ENCODE measurements at places on chromosomes 1 and 21.

DNA sequence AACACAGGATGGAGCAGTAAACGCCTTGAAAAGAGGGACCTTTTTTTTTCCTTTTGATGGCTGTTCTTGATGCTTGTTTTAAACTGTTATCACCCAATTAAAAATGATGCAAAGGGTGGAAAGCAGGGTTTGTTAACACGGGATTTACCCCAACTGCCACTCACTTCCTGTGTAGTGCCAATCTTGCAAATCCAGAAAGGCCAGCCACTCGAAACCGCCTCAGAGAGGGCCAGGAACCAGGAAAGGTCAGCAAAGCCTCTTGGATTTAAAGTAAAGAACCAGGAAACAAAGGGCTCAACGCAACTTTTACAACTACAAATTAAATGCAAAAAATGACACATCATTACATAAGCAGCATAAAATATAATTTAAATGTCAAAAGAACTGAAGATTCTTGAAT is 347.4 kb downstream of the PDE4B start:
- DNase-seq = no peak

GRCh38 chr1:1677718-1678580 is 14.6 kb downstream of the SLC35E2B start:
- DNase-seq = no peak

DNA sequence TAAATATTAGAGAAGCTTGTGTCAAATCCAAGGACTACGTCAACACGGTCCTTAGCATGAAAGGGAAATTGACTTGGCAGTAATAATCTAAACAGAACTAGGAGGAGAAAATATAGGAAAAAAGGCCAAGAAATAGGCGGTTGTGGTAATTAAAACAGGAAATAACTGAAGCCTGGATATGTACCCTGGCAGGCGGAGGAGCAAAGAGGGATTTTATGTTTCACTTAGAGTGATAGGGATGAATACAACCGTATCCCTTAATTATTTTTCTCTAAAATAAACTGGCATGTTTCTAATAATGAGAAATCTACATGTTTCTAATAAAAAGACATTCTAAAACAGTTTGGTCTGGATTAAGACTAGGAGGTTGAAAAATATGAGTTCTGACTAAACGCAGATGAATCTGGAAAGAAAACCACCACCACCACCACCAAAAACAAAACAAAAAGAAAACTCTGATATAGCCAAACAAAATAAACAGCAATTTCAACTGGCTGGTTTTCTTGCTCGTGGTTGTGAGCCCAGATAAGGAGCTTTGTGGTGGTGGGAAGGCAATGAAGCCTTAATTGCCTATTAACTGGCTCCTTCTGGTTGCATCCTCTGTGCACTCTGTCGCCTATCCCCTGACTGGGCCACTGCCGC is 334.2 kb upstream of the SNX7 start:
- DNase-seq = peak; percentile 69

DNA sequence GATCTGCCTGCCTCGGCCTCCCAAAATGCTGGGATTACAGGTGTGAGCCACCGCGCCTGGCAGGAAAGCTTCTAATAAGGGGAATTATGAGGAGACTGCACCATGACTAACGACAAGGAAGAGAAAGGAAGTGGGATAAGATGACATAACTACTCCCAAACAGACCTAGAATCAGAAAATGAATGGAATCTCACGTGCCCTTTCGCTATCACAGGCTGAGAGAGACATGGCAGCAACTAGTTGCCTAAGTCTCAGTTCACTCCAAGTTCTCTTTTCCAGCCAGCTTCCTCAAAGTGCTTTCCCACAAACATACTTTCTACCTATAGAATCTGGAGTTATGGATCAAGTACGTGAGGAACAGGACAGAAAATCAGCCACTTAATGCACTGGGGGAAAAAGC is 2.0 kb downstream of the PI4KB start:
- no peak for DNase-seq

DNA sequence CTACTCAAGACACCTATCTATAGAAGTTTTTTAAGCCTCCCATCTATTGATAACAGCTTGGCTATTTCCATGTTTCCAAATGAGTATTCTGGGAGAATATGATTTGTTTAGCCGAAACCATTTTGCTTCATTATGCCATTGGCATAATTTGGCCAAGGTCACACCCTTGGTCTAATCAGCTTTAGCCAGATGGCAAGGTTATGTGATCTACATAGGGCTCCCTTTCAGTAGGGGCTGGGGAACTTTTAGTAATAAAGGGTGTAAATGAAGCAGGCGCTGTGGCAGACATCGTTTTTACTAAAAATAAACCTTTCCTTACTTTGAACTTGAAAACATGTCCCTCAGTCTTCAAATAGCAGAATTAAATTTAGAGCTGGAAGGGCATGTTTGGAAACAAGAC is 3.0 kb upstream of the PDC start:
- DNase-seq = no peak

GRCh38 chr1:93817819-93818569 is 61.0 kb downstream of the DNTTIP2 start:
- no peak for DNase-seq

DNA sequence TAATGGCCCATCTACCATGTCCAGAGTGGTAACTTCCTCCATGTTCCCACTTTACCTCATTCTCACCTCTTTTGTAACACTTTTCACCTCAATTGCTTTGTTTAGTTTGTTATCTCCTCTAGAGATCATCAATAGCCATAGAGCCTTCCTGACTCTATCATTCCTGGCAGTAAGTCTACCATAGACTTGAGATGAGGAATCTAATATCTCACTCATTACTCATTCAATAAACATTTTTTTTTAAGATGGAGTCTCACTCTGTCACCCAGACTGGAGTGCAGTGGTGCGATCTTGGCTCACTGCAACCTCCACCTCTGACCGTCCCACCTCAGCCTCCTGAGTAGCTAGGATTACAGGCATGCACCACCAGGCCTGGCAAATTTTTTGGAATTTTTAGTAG is 7.1 kb downstream of the NMNAT2 start:
- no peak for DNase-seq

GRCh38 chr1:108063703-108064102 is 98.7 kb upstream of the VAV3 start:
- no peak for DNase-seq

GRCh38 chr1:68811806-68812205 is 314.9 kb upstream of the DEPDC1 start:
- no peak for DNase-seq

- no peak for DNase-seq
Observed at GRCh38 chr1:91078859-91079258, 57.0 kb upstream of the ZNF644 start.

- no peak for DNase-seq
Observed at GRCh38 chr1:8352886-8353785, 35.2 kb downstream of the SLC45A1 start.

DNA sequence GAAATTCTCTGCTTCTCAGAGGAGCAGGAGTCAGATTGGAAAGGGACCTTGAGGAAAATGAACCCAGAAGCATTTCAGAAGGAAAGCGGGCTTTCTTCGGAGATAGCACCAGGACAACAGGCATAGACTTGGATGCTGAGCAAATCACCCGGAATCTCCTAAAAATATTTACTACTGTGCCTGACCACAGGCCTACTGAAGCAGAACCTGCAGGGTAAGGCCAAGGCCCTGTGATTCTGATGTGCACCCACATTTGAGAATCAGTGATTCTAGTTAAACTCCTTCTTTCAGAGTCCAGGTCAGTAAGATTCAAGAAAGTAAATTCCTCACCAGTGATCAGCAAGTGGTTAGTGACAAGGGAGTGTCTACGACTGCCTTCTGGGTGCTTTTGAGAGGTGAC is 307.3 kb upstream of the DUSP10 start:
- no peak for DNase-seq

DNA sequence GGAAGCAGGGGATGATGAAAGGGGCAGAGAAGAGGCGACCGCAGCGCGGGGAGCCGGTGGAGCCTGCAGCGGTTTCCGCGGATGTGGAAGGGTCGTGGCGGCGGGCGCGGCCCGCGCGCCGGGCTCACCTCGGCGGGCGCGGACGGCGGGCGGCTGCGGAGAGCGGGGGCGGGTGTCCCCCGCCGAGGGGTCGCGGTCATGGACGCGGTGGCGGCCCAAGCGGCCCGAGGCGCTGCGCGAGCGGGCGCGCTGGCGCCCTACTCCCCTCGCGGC is 572 bp downstream of the LPGAT1 start:
- DNase-seq = no peak

- DNase-seq = no peak
Observed at GRCh38 chr1:228652116-228652515, 83.2 kb upstream of the RHOU start.

DNA sequence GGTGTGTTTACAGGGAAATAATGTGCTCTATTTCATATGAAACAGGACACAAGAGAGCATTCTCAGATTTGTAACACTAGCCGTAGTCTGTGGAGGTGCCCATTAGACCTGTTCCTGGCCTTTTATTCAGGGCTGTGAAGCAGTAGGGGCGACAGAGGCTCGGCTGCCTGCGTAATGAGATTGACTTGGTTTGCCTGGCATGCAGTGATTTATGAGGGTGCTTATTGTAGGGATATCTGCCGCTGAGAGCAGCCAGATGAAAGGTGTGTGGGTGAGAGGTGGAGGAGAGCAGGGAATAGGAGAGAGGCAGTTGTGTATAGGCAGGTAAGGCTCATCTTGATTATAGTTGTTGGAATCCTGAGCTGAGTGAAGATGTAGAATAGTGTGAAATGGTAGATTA is 51.3 kb downstream of the DNAJC6 start:
- no peak for DNase-seq

GRCh38 chr1:233113009-233113879 is 162.8 kb downstream of the NTPCR start:
- peak; percentile 100 for DNase-seq

DNA sequence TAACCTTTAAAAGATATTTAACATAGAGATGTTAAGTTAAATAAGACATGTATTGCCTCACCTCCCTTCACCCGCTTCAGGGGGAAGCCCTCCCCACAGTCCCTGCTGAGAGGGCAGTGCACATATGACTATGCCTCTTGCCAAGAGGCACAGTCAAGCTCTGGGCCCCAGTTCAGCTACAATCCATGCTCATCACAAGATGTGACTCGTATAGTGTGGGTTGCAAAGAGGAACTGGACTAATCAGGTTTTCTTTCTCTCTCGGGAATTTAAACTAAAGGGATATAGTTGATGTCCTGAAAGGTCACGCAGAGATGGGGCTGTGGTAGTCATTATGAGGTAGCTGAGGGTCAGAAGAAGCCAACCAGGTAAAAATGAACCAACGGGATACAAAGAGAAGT is 35.6 kb downstream of the LYST start:
- DNase-seq = peak; percentile 57

GRCh38 chr1:235925016-235925415 is 58.3 kb upstream of the LYST start:
- DNase-seq = no peak

- no peak for DNase-seq
Observed at GRCh38 chr1:2862814-2863647, 61.5 kb upstream of the TTC34 start.

DNA sequence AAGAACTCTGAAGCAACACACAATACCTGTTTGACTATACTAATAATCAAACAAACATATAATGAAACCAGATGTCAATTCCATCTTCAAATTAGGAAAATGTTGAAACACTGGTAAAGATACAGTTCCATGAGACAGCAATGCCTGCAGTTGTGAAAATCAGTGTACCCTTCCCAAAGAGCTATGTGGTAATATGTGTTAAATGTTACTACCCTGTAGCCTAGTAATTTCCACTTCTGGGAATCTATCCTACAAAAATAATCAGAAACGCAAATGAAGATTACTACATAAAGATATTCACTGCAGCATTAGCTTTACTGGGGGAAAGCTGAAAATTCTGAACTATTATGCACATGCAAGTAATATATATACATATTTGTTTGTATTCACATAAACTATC is 16.9 kb downstream of the GLIS1 start:
- peak; percentile 39 for DNase-seq

DNA sequence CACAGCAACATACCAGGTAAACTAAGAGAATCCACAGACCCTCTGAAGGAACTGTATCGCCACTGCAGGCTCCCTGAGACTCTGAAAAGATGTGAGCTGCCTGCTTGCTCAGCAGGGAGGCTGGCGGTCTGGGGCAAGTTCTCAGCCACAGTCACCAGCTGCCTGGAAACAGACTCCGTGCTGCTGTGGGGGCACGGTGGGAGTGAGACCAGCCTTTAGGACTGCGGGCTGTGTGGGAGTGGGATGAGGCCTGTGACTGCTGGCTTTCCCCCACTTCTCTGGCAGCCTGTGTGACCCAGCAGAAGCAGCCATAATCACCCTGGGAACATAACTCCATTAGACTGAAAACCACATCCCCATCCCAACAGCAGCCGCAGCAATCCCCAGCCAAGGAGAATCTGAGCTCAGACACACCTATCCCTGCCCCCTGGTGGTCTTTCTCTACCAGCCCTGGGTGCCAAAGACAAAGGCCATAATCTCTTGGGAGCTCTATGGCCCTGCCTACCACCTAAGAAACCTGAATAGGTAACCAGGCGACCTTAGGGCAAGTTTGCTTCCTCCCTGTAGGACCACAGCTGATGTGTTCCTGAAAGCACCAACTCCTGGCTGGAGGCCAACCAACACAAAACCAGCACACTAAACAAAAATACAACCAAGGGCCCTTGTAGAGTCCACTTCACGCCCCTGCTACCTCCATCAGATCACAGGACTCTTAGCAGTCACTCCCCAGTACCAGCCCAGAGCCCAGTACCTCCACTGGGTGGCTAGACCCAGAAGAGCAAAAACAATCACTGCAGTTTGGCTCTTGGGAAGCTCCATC is 151.5 kb downstream of the SMYD3 start:
- DNase-seq = no peak

- peak; percentile 58 for DNase-seq
Observed at GRCh38 chr1:114756949-114757454, 782 bp downstream of the CSDE1 start.

DNA sequence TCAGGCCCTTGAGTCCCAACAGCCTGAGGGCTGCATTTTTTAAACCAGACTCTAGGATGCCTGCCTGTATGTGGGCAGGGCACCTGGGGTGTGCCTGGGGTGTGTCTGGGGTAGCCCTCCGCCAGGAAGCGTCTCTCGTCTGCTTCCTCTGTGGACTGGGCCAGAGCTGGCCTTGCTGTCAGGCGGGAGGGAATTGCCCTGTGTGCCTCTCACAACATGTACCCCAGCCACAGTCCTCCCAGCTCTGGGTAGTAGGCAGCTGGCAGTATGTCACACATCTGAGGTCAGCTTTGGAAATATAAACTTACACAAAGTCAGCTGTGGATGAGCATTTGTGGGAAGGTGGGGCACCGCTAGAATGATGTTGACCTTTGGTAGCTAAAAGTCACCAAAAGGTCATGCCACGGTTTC is 13.0 kb downstream of the TRAF5 start:
- no peak for DNase-seq

- DNase-seq = no peak
Observed at GRCh38 chr1:72235062-72235461, 47.3 kb downstream of the NEGR1 start.

DNA sequence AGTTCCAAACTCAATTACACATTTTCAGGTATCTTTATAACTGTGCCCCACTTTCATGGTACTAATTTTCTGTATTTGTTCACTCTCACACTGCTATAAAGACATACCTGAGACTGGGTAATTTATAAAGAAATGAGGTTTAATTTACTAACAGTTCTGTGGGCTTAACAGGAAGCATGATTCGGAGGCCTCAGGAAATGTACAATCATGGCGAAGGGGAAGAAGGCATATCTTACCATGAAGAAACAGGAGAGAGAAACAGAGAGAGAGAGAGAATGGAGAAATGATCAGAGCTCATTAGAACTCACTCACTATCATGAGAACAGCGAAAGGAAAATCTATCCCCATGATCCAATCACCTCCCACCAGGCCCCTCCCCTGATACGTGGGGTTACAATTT is 874.1 kb upstream of the B3GALT2 start:
- DNase-seq = no peak

GRCh38 chr1:51627672-51628071 is 10.8 kb downstream of the OSBPL9 start:
- peak; percentile 76 for DNase-seq

- DNase-seq = no peak
Observed at GRCh38 chr1:18947570-18947969, 8.9 kb downstream of the IFFO2 start.

Data from cardiac fibroblast (primary cell).